Activated naive CD8-positive, alpha-beta T cell treated with anti-CD3 and anti-CD28 coated beads, Interleukin-2, amount 50 U/mL, for 16 hours (primary cell): ENCODE measurements at places on chromosomes 4 and X.

DNA sequence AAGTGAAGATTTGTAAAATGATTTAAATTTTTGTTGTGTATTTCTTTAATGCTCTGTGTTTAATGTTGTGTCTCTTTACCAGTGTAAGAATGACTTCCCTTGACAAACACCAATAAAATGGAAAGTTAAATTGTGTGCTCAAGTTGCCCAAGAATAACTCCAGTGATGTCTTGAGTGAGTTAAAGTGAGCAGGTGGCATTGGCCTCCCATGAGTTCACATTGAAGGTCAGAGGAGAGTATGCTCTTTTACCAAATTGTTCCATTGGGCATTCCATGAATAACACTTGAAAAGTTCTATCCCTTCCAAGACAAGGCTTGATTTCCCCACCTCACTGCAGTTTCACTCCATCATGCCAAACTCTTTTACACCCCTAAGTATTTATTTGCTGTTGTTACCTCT is 4.5 kb downstream of the ANXA5 start:
- DNase-seq, result no peak

- no peak for DNase-seq
Observed at GRCh38 chrX:17377091-17377717, 2.2 kb downstream of the NHS start.

DNA sequence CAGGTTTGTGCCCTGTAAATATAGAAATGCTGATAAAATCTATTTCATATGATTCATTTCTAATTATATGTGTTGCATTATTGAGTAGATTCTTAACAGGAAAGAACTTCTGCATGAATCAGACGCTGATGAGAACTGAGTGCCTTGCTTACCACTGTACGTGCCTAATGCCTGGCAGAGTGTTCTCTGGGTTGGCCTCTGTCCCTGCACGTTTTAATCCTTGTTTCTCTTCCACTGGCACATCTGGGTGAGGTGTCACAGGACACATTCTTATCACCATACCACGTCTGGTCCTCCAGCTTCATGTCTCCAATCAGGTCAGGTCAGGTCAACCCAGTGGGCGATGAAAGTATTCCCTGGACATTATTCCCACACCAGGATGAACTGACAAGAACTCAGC is 53.6 kb downstream of the KLF3 start:
- no peak for DNase-seq

- no peak for DNase-seq
Observed at GRCh38 chrX:45322382-45322781, 121.7 kb upstream of the DIPK2B start.

GRCh38 chr4:38805530-38806145 is 1.0 kb upstream of the TLR1 start:
- DNase-seq, result no peak

DNA sequence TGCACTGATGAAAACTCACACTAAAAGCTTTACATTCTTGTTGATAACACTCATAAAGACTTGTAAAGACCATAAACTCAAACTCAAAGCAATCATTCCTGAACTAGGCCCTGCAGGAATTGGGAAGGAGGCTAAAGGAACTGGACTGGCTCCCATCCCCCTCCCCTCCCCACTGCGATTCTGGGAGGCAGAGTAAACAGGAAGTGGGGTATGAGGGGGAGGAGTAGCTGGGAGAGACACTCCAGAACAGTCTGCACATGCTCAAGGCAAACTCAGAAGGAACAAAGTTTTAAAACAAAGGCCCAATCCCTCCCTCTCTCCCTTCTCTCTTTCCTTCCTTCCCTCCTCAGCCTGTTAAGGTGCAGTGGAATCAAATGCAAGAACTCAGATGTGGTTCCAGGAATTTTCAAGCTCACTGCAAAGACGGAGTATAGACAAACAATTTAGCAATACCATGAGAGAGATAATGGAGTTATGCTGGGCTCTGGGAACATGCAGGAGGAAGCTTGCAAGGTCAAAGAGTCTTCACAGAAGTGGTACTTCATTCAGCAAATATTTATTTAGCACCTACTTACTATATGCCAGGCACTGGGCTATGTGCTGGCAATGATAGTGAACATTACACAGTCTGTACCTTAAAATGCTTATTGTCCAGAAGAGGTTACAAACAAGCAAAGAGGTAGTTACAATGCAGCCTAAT is 15.9 kb downstream of the MID1IP1 start:
- DNase-seq, result no peak

DNA sequence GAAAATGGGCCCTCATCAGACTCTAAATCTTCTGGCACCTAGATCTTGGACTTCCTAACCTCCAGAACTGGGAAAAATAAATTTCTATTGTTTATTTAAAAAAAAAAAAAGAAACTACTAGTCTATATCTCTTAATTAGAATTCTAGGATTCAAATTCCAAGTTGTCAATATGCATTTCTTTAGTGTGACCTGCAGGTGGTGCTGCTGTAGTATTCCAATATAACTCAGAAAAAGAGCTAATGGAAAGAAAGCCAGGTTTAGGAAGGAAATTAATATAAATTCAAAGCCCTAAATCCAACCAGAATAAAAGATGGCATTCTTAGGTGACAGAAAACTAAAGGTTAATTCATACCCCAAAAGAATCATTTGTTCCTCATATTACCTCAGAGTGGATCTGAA is 80.0 kb upstream of the NALF2 start:
- no peak for DNase-seq

DNA sequence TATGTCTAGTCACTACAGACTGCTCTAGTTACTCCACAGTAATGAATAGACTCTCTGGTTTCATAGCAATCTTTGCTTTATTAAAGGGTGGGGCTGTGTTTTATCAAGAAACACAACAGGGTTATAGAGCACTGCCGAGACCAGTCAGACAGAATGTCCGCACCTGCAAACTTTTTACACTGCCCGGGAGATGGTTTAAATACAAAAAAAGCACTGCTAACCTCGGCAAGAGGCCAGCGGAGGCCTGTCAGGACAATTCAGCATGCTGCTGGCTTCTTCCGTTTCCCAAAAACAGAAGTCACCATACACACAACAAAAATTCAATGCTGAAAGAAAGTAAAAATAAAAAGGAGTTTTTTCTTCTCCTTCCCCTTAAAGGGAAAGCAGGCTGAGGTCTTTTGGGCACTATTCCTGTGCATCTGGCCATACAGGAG is 67.4 kb downstream of the IRF2 start:
- no peak for DNase-seq

DNA sequence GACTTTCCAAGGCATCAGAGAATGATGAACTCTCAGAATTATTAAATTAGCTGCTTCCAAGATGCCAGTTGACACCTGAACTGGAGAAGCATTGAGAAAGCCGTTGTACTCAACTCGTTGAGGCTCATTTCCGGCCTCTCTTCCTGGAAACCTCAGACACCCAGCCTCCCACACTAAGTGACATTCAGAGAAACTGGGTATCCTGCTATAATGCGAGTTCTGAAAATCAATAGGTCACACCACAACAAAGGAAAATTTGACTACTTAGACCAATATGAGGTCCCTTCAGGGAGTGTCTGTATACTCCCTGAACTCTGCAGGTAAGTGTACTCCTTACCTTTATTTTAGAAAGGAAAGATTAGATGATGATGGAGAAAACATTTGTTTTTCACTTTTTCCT is 51.2 kb downstream of the ENPEP start:
- no peak for DNase-seq

DNA sequence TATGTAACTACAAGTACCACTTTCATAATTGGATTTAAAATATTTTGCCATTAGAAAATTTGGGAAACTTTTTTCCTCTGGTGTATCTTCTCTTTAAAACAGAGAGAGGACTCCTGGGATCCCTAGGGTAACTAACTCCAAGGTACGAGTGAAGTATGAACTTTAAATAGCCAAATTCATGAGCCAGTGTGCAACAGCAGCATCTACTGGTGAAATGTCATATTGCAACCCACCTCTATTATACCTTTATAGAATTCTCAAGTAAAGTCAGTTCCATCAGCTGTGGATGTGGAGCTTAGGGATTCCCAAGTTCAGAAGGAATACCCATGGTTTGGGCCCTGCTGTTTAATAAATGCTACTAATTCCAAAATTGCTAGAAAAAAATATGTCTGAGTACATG is 282.7 kb upstream of the TAPT1 start:
- no peak for DNase-seq

- no peak for DNase-seq
Observed at GRCh38 chr4:174036576-174036975, 246.9 kb downstream of the FBXO8 start.

DNA sequence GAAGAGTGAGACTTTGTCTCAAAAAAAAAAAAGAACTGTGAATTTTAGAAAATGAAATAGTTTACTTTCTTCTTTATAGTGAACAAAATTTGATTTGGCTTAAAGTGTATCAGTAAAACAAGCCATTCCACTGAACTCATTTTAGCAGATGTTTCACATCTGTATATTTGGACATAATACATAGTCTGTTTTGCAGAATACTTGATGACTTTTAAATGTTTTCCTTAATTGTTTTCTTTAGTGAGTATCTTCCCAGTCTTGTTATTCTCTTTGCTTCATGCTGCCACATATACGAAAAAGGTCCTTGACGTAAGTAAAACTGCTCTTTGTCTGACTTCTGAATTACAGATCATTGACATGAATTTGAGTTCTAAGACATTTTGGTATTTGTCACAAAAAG is 8.3 kb downstream of the TMEM33 start:
- DNase-seq, result no peak

DNA sequence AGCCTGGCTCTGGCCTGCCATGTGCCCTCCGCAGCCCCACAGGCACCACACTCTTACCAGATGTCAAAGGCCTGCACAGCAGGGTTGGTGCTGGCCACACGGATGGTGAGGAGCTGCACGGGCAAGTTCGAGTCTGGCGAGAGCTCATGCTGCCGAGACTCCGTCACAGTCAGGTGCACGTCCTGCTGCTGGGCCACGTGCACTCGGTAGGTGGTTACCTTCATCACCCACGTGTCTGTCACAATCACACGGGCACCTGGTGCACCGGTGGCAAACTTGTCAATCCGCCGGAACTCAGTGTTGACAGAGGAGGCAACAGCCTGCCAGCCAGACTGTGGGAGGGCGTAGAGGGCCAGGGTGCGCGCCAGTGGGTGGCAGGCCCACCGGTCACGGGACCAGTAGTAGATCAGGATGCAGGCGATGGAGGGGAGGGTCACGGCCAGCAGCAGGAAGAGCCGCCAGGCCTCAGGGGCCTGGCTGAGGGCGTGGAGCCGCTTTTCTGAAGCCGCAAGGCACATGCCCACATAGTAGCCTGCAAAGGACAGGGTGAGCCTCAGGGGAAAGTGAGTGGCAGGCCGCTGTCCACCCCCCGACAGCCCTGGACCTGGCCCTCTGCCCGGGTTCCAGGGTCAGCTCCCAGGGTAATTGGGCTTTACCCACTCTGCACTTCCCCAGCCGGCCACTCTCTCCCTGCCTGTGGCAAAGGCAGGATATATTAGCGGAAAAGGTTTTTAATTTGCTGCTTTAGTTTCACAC is 2.9 kb downstream of the TMEM129 start:
- no peak for DNase-seq

DNA sequence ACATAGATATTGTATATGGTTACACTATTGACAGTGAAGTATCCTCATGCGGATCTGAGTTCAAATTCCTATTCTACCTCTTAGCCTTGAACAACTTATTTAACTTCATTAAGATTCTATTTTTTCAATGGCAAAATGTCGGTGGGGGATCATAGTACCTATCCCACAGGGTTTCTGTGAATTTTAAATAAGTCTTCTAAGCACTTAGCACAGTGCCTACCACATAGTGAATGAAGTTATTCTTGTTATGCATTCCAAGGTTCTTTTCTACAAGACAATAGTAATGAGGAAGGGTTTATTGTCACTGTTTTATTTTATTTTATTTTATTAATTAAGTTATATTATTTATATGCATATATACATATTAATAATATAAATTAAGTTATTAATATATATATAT is 8.8 kb upstream of the ENAM start:
- DNase-seq, result no peak

DNA sequence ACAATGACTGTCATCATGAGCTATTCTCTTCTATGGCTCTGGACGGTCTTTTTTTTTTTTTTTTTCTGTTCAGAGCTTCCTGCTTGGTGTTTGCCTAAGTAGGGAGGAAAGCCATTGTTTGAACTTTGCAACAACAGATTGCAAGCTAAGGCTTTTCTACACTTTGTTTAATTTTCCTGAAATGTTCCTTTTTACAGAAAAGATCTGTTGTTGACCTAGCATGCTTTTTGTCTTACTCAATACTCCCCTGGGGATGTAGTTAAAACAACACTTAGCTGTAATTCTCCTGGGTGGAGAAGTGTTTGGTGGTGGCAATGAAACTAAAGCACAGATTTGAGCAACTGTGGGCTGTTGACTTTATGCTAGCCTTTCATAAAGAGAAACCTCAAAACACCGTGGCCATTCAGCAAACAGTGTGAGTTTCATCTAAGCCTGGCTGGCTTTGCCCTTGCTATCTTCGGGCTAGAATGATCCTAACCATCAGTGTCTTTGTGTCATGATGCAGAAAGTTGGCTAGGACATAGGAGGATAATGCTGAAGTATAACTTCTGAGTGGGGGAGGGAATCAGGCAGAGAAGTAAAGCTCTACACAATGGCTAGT is 110.5 kb downstream of the ANXA3 start:
- no peak for DNase-seq

GRCh38 chr4:121898150-121898549 is 27.9 kb upstream of the BBS7 start:
- DNase-seq, result no peak

DNA sequence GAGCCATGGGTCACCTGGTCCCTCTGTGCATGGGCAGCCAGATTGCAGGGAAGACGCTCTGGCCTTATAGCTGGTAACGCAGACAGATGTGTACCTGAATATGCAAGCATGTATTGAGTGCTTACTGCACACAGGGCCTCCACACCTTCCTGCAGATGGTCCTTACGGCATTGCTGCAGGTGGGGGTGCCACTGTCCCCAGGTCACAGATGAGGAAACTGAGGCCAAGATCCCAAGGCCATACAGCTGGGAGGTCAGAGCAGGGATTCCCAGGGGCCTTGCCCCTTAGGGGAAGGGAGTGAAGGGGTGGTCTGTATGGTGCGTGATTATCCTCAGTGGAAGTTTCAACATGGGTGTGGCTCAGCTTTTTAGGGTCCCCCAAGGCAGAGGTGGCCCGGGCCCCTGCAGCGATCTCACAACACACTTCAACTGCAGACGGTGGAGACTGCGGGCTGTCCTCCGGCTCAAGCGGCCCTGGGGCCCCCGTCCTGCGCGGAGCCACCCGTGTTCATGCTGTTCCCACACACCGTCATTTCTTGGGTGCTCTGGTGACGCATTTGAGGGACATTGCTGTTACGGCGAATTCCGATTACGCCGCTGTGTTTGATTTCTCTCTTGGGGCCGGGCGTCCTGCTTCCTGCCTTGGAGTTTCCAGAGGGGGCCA is 8.1 kb downstream of the DOK7 start:
- no peak for DNase-seq
